ENCODE measurements at places on chromosomes 5 and 9.

GRCh38 chr9:16532681-16533450, 337.6 kb downstream of the BNC2 start:
- DNase-seq = peak; percentile 22

DNA sequence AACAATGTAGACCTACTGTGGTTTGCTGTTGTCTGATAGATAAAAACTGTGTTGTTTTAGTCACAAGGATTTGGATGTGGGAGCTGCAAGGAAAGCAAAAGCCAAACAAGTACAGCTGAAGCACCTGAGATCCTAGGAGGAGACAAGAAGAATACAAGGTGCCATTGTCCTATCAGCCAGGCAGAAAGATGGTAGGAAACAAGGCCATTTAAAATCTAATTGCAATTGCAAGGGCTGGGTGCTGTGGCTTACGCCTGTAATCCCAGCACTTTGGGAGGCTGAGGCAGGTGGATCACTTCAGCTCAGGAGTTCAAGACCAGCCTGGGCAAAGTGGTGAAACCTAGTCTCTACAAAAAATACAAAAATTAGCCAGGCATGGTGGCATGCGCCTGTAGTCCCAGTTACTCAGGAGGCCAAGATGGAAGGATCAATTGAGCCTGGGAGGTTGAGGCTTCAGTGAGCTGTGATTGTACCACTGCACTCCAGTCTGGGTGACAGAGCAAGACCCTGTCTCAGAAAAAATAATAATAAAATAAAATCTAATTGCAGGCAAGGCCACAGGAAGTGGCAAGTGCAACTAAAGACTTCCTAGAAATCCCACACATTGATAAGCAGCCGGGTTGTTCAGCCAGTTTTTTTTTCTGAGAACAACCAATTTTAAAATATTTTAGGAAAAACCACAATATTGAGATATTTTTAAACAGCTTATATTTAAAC, 22.6 kb downstream of the DOCK8 start:
- no peak for DNase-seq

GRCh38 chr9:15430920-15431844, 8.5 kb downstream of the SNAPC3 start:
- no peak for DNase-seq

DNA sequence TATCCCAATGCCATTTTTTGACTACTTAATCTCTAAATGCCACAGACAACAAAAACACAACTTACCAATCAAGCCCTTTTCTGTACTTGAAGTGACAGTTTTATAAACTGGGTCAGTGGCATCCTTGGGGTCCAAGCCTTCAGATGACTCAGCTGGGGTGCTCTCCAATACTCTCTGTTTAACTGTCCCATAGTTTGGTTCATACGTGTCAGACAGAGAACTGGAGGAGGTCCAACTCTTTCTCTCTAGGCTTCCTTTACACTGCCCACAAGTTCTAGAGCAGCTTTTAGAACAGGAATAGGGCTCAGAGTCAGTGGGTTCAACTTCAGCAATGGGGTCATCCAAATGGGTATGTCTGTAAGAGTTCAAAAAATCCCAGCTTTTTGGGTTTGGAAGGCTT, 166.9 kb downstream of the CDC42SE2 start:
- no peak for DNase-seq

- DNase-seq = peak; percentile 38
Measured at GRCh38 chr5:1035421-1036405, 27.1 kb downstream of the NKD2 start.

GRCh38 chr9:6931913-6932312, 174.1 kb downstream of the KDM4C start:
- peak; percentile 6 for DNase-seq

- DNase-seq = no peak
Measured at GRCh38 chr5:127804886-127805426, 101.8 kb downstream of the CCDC192 start.

GRCh38 chr9:126365780-126366179, 39.2 kb downstream of the MVB12B start:
- no peak for DNase-seq

GRCh38 chr9:121943463-121943862, 149.6 kb downstream of the TTLL11 start:
- DNase-seq = no peak

DNA sequence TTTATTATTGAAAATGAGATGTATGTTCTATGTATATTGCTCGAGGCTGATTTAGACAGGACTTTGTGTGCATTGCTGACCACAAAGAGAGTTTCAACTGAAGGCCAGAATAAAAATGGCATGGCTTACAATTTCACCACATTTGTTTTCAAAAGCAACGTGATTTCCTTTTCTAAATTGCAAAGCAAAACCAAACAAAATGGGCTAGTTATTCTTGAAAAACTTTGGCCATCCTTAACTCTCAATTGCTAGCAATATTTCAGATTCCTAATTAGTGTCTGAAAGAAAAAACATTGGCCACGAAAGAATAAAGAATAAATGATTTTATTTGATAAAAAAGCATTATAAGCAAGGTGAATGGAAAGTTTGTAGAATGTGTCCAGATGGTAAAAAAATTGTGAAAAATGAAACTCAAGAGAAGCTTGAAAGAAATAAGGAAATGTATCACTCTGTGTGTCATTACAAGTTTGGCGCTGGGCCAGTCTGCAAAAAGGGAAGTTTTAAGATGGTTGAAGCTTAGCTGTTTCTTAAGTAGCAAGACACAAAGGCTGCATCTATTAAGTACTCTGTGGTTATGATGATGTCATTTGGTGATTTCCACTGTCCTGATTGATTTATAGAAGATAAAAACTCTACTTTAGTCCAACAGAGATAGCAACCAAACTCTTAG, 89.2 kb upstream of the PRLR start:
- peak; percentile 2 for DNase-seq

DNA sequence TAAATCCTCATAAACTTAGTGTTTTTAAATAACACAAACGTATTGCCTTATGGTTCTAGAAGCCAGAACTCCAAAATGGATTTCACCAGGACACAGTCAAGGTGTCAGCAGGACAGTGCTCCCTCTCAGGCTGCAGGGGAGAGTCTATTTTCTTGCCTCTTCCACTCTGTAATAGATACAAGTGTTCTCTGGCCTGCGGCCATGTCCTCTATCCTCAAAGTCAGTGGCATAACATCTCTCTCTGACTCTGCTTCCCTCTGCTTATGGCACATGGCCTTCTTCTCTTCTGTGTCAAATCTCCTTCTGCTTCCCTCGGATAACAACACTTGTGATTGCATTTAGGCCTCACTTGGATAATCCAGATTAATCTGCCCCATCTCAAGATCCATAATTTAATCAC, 129.4 kb upstream of the OR13F1 start:
- no peak for DNase-seq

DNA sequence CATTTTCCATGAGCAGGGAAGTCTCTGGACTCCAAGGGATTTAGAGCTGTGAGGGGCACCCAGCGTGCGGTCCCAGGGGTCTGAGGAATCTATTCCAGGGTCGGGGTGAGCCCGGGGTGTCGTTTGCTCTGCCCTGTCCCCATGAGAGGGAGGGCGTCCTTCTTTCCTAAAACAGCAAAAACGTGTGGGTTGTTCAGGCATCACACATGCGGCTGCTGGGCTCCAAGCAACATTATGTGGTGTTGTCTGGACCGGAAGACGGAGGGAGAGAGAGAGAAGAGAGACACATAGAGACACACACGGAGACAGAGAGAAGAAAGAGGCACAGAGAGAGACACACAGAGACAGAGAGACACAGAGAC, 42.7 kb upstream of the COL5A1 start:
- DNase-seq = no peak

GRCh38 chr9:90869361-90869760, 67.7 kb downstream of the SYK start:
- no peak for DNase-seq

- DNase-seq = no peak
Measured at GRCh38 chr9:110977259-110977709, 61.0 kb downstream of the LPAR1 start.

GRCh38 chr5:84634256-84634655, 249.6 kb upstream of the EDIL3 start:
- no peak for DNase-seq

DNA sequence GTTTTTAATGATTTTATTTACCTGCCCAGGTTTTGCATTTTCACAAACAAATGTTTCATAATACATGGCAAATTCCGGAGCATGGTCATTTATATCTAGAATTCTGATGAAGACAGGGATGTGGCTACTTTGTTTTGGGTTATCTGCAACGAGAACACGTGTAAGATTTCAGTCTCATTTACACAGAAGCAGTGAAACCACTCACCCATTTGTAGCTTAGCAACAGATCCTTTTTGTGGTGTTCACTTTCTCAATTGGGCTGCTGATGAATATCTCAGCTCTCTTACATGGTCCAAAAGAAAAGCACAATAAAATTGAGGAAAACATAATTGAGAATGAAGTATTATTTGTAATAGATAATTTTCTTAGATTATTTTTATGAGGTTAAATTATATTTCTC, 148.6 kb downstream of the CDH9 start:
- DNase-seq = peak; percentile 78

DNA sequence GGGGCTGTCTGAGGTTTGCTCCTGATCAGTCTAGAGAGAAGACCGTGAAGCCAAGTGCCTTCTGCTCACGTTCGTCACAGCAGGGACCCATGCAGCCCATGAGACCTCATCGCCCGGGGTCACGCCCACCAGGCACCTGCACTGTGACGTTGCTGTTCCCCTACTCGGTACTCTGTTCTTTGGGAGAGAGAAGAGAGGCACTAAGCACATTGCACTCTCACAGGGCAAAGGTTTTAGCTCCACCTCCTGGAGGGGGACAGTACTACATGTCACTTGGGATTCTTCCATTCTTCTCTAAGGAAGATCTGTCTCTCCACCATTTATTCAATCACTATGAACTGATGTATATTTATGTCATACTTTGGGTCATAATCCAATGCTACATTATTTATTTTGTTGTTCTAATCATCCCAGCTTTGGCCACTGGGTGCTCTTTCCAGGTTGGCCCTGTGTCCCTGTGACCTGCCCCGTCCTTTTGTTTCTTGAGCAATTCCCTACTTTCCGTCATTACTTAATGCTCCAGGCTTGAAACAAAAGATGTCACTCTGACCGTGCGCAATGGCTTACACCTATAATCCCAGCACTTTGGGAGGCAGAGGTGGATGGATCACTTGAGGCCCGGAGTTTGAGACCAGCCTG, 31.4 kb upstream of the BRD3 start:
- DNase-seq = peak; percentile 83

DNA sequence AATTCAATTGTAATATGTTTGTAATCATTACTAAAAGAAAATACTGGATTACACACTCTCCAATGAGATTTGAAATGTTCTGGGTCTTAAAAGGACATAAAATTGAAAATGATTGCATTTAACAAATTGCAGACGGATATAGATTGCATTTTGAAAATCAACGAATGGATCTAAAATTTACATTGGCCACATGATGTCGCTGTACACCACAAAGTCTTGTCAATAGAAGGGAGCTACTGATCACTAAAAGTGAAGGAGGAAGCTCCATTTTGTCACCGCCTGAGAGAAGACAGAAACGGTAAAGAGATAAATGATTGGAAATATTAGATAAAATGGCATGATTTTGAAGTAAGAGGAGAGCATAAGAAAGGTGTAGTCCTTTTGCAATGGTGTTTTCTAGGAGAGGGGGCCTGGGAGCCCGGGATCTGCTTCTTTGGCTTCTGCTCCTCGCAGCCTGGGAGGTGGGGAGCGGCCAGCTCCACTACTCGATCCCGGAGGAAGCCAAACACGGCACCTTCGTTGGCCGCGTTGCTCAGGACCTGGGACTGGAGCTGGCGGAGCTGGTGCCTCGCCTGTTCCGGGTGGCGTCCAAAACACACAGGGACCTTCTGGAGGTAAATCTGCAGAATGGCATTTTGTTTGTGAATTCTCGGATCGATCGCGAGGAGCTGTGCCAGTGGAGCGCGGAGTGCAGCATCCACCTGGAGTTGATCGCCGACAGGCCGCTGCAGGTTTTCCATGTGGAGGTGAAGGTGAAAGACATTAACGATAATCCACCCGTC, at the start of gene PCDHA1:
PCDHA1 (plus strand) TSS at position 236 of the 782 bp plus-strand sequence.
- DNase-seq = peak; percentile 90

GRCh38 chr9:129137292-129138143, 26.3 kb downstream of the PTPA start:
- DNase-seq = peak; percentile 31

- DNase-seq = no peak
Measured at GRCh38 chr9:76827296-76828080, 63.2 kb downstream of the PCA3 start.

DNA sequence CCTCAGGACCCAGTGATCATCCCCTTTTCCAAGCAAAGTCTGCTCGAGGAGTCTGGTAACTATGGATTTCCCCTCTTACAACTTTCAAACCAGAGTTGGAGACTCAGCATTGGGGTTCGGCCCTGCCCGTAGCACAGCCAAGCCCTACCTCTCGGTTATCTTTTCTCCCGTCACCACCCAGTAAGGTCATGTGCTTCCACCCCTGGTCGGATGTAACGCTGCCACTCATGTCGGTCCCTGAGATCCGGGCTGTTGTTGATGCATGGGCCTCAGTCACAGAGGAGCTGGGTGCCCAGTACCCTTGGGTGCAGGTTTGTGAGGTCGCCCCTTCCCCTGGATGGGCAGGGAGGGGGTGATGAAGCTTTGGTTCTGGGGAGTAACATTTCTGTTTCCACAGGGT, 1.2 kb downstream of the GALT start:
- DNase-seq = no peak

GRCh38 chr5:68112658-68113057, 102.9 kb upstream of the PIK3R1 start:
- DNase-seq = no peak

- no peak for DNase-seq
Measured at GRCh38 chr5:74162524-74162923, 478.0 kb downstream of the ENC1 start.

DNA sequence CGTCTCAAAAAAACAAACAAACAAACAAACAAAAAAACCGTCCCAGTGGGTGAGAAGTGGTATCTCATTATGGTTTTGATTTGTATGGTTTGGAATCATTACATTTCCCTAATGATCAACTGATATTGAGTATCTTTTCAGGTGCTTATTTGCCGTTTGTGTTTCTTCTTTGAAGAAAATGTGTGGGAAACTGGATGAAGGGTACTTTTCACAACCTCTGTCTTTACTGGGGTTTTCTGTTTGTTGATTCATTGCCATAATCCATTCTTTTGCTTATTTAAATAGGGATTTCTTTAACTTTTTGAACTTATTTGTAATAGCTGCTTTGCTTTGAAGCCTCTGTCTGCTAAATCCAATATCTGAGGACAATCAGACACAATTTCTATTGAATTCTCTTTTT, 9.2 kb upstream of the BICD2 start:
- no peak for DNase-seq

- DNase-seq = peak; percentile 76
Measured at GRCh38 chr9:121285835-121286687, 18.1 kb downstream of the GSN start.

GRCh38 chr5:30608501-30608900, 585.0 kb upstream of the CDH6 start:
- DNase-seq = no peak

- no peak for DNase-seq
Measured at GRCh38 chr5:6734781-6735180, 21.5 kb downstream of the TENT4A start.
